ENCODE measurements at places on chromosomes 2 and 18.

- no peak overlapping the region for H3K4me3 ChIP-seq
- H3K4me1 ChIP-seq = no peaks in the 10 kb centered on the region
- H3K36me3 ChIP-seq = no peaks in the 10 kb centered on the region
- no peak for DNase-seq
- H3K27ac ChIP-seq = no peak overlapping the region
- no peaks in the 10 kb centered on the region for H3K27me3 ChIP-seq
Observed at GRCh38 chr2:155412598-155412997, 714.1 kb downstream of the KCNJ3 start.

DNA sequence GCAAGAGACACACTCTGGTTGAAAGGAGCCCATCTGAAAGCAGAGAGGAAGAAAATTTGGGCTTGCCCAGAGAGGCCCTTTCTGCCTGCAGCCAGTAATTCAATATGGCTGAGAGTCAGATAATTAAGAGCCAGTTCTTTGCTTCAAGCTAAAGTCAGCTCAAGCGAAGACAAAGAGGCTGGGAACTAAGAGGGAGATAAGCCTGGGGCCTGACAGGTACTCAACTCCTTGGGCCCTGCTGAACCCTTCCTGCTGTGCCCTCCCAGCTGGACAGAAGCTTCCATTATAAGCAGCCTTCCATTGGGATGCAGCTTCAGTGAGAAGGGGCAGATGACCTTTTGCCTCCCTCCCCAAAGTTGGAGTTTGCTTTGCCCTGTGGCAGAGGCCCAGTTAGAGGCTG is 12.0 kb downstream of the FBXO41 start:
- H3K4me3 ChIP-seq = no peak overlapping the region
- peak; percentile 77 for DNase-seq
- peaks cover 18% of the 10 kb centered on the region for H3K4me1 ChIP-seq
- peak overlapping the region; percentile 77 for H3K27ac ChIP-seq
- H3K36me3 ChIP-seq = no peaks in the 10 kb centered on the region
- H3K27me3 ChIP-seq = peaks cover 37% of the 10 kb centered on the region

DNA sequence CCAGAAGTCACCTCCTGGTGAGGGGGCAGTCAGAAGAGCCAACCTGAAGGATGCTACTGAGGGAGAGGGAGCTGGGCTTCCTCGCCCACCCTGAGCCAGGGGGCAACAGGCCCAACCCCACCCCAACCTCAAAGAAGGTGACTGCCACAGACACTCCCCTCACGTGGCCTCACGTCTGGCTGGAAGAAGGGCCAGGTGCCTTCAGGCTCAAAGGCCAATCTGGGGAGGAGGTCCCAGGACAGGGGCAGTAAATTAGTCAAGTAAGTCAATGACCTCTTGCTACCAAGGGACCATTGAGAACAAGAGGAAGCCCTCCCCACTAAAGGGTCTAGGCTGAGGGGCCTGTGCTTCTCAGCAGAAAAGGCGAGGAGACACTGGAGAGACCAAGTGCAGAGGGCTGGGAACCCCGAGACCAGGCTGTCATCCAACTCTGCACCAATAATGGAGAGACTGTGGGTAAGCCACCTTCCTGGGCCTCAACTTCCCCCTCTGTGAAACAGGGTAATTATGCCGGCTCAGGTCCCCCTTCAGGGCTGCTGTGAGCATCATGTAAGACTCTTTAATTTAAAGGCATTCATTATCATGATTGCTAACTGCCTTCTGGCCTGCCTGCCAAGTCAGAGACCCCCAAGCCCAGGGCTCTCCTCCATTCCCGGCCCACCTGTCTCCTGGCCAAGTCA is 20.2 kb upstream of the TNS1 start:
- H3K36me3 ChIP-seq = no peaks in the 10 kb centered on the region
- peaks cover 25% of the 10 kb centered on the region for H3K4me1 ChIP-seq
- no peaks in the 10 kb centered on the region for H3K27me3 ChIP-seq
- no peak for DNase-seq

DNA sequence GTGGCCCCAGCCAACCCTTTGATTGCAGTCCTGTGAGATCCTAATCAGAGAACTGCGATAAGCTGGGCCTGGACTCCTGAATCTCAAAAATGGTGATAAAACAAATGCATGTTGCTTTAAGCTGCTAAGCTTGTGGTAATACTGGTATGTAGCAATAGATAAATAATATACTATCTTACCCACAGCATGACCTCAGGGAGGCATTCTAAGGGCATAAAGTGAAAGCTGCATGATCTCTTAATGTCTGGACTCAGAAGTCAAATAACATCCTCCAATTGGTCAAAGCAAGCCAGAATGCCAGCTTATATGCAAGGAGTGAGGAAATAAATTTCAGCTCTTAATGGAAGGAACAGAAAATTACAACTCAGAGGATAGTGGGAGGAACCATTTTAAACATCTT is 246.1 kb downstream of the FSIP2 start:
- no peaks in the 10 kb centered on the region for H3K4me1 ChIP-seq
- H3K27ac ChIP-seq = no peak overlapping the region
- H3K27me3 ChIP-seq = no peaks in the 10 kb centered on the region
- H3K36me3 ChIP-seq = no peaks in the 10 kb centered on the region

DNA sequence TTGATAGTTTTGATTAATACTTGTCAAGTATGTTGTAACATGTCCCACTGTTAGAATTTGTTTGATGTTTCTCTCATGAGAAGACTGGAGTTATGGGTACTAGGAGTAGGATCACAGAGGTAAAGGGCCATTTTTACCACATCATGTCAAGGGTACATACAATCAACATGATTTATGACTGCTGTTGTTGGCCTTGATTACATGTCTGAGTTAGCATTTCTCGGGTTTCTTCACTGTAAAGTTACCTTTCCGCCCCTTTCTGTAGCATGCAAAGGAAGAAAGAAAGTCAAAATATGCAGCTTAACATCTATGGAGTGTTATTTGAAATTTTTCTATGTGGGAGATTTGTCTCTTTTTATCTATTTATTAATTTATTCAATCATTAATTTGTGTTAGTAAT is 1456.4 kb downstream of the SUCLG1 start:
- H3K4me1 ChIP-seq = no peaks in the 10 kb centered on the region
- no peaks in the 10 kb centered on the region for H3K27me3 ChIP-seq
- H3K4me3 ChIP-seq = no peak overlapping the region
- no peak for DNase-seq
- H3K27ac ChIP-seq = no peak overlapping the region

- no peak overlapping the region for H3K27ac ChIP-seq
- H3K4me3 ChIP-seq = no peak overlapping the region
- DNase-seq = no peak
- H3K36me3 ChIP-seq = no peaks in the 10 kb centered on the region
Observed at GRCh38 chr18:78722929-78723710, 256.5 kb upstream of the SALL3 start.

DNA sequence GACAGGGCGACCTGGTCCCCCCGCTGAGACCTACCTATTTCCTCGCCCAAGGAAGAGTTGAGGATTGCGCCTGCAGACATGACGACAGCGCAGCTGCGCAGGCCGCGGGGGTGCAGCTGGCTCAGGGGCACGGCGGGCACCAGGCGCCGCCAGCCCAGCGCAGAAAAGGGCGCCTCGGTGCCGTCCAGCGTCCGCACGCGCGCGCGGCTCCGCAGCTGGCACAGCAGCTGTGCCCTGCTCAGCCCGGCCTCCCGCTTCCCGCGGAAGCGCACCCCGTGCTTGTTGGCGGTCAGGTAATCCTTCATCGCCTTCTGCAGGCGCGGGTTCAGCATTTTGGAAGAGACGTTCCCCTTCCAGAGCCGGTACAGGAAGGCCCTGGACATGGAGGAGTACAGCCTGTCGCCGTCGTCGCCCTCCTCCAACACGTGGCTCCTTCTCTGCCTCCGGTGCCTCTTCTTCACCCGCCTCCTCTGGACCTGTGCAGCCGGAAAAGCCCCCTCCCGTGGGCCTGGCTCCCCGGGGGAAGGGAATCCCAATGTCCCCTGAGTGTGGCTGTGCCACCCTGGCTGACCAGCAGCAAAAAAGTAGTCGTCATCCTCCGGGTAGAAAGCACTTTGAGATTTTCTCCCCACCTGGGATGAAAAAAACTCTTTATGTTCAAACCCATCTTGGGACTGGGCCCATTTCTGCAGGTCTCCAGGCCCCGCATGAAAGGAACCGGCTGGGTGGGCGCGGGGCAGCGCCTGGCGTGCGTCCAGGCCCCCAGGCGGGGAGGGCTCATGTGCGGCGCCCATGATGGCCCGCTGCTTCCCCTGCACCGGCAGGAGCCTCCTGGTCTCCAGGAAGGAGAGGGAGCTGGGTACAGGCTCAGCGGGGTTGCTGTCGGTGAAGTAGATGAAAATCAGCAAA is 42.7 kb downstream of the ST6GAL2 start:
- no peak overlapping the region for H3K27ac ChIP-seq
- no peak for DNase-seq
- no peaks in the 10 kb centered on the region for H3K36me3 ChIP-seq
- peaks cover 22% of the 10 kb centered on the region for H3K4me1 ChIP-seq
- H3K4me3 ChIP-seq = no peak overlapping the region

- peak; percentile 8 for DNase-seq
- no peaks in the 10 kb centered on the region for H3K36me3 ChIP-seq
- no peak overlapping the region for H3K27ac ChIP-seq
Observed at GRCh38 chr2:86624267-86624547, 542 bp upstream of the RNF103 start.

DNA sequence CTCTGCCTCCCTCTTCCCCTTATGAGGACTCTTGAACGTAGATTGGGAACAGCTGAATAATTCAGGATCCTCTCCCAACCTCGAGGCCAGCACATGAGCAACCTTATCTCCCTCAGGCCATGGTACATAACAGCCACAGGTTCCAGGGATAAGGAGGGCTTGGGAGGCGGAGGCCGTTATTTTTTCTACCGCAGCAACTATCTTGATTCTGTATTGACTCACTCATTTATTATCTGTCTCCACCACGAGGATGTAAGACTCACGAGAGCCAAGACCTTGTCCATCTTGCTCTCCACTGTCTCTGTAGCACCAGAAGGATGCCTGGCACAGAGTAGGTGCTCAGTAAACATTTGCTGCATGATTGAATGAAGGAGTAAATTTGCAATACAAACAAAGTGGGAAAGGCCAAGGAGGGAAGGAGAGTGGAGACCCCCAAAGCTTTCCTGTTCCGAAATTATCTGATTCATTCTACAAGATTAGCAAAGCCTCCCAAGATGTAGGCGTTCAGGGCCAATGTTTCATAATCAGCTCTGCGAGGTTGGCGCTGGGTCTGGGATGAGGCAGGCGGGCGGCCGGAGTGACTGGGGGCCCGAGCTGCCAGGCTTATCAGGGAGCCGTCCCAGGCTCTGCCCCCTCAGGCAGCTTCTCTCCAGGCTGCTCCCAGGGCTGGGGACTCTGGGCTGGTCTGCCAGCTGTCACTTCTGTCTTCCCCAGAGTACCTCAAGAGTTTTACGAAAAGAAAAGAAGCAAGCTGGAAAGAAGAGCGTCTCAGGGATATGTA is 31.6 kb downstream of the INPP5D start:
- no peaks in the 10 kb centered on the region for H3K36me3 ChIP-seq
- H3K27me3 ChIP-seq = no peaks in the 10 kb centered on the region
- no peak for DNase-seq
- H3K27ac ChIP-seq = no peak overlapping the region

DNA sequence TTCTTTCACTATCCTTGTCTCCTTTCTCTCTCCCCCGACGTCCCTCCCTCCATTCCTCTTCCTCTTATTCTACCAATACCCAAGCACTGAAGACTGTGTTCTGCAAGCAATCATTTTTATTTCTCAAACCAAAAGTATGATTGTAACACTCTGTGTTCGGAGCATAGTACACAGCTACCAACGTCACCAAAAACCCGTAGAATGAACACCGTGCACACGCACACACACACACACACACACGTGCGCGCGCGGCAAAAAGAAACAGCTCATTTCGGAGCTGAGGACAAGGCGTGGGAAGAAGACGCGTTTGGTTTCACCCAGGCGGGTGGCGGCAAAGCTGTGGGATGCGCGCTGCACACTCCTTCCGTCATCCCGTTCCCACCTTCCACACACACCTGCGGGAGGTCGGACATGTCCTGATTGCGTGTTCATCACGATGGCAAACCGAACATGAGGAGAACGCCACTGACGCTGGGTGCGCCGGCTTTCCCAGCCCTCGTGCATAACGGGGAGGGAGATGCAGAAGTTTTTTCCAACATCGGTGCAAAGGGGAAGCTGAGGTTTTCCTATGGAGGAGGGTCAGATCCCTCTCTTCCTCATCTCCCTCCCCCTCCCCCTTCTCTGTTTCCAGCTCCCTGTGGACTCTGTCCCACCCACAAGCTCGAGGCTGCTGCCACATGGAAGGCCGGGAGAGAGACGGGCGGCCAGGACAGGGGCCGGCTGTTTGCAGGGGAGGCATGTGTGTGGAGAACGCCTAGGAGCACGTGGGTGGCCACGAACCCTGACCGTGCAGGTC is 20.4 kb downstream of the MBP start:
- DNase-seq = no peak
- H3K27me3 ChIP-seq = no peaks in the 10 kb centered on the region
- peaks cover 11% of the 10 kb centered on the region for H3K4me1 ChIP-seq

DNA sequence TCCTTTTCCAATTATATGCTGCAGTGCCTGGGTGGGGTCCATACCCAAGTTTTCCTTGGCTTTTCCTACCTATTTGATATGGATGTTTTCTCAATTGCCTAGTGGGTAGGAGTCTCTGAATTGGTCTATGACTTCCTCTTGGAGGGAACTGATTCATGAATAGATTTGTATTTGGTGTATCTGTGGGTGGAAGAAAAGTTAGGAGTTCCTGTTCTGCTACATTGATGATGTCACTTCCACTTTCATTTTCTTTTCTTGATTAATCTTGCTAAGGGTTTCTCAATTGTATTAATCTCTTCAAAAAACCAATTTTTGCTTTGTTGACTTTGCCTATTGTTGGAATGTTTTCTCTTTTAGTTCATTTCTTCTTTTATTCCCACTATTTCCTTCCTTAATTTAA is 37.4 kb upstream of the SLC9A2 start:
- no peaks in the 10 kb centered on the region for H3K36me3 ChIP-seq
- no peak overlapping the region for H3K27ac ChIP-seq
- no peak for DNase-seq
- H3K4me1 ChIP-seq = peaks cover 17% of the 10 kb centered on the region

GRCh38 chr18:10444314-10445006 is 10.0 kb upstream of the APCDD1 start:
- H3K36me3 ChIP-seq = no peaks in the 10 kb centered on the region
- no peak for DNase-seq
- no peak overlapping the region for H3K27ac ChIP-seq
- peaks cover 14% of the 10 kb centered on the region for H3K4me1 ChIP-seq

All from neural progenitor cell (in vitro differentiated cells).